A549 treated with Mapracorat at 1 μM for 4 hours (cell line): ENCODE measurements at places on chromosomes 5 and 9. TPM values are rescaled to one million over a fixed set of nuclear protein-coding genes. Genes with fewer than 3 reads are reported as not detected.

GDNF gene
- total RNA-seq: 0.05 to 0.07 TPM in 2 of 5 replicates, not detected in the others

IFNA2 gene
- total RNA-seq: not detected in 5 replicates

LIX1 gene
- total RNA-seq: not detected in 5 replicates

PHYHD1 gene
- total RNA-seq: 0.19 to 0.28 TPM (median 0.23 TPM) in 3 of 5 replicates, not detected in the others

PTGER4 gene
- 3.6 to 5.1 TPM (median 4.5 TPM) in 5 replicates for total RNA-seq

PTPA gene
- 118 to 131 TPM (median 129 TPM) in 5 replicates for total RNA-seq

SPINK13 gene
- 0.27 to 0.30 TPM (median 0.27 TPM) in 3 of 5 replicates, not detected in the others for total RNA-seq

RUFY1 gene
- 26.1 to 28.8 TPM (median 27.1 TPM) in 5 replicates for total RNA-seq

PRDM9 gene
- total RNA-seq: not detected in 5 replicates

PPP3R2 gene
- total RNA-seq: not detected in 5 replicates

FBP1 gene
- 0.13 TPM in 1 of 5 replicates, not detected in the others for total RNA-seq

CORO2A gene
- total RNA-seq: 1.0 to 1.6 TPM (median 1.3 TPM) in 5 replicates

TAF11L5 gene
- total RNA-seq: not detected in 5 replicates

CTXN3 gene
- not detected in 5 replicates for total RNA-seq

GABRA6 gene
- not detected in 5 replicates for total RNA-seq

DOK3 gene
- total RNA-seq: 2.8 to 6.3 TPM (median 4.0 TPM) in 5 replicates

SV2C gene
- 0.04 TPM in 1 of 5 replicates, not detected in the others for total RNA-seq

SLC46A2 gene
- not detected in 5 replicates for total RNA-seq

PCDHA8 gene
- total RNA-seq: 0.05 to 0.07 TPM (median 0.06 TPM) in 4 of 5 replicates, not detected in the other

COL23A1 gene
- total RNA-seq: not detected in 5 replicates

FOXI1 gene
- not detected in 5 replicates for total RNA-seq

SAXO1 gene
- not detected in 5 replicates for total RNA-seq

CBY3 gene
- total RNA-seq: not detected in 5 replicates

HEXB gene
- 107 to 120 TPM (median 112 TPM) in 5 replicates for total RNA-seq

C5orf58 gene
- total RNA-seq: not detected in 5 replicates

GABRA1 gene
- total RNA-seq: not detected in 5 replicates

TMEM171 gene
- total RNA-seq: 4.6 to 6.8 TPM (median 5.7 TPM) in 5 replicates

SLC27A6 gene
- total RNA-seq: 0.06 TPM in 1 of 5 replicates, not detected in the others

SPOCK1 gene
- total RNA-seq: 12.1 to 17.6 TPM (median 17.1 TPM) in 5 replicates

RABEPK gene
- 36.6 to 43.4 TPM (median 39.8 TPM) in 5 replicates for total RNA-seq

SLC45A2 gene
- total RNA-seq: 0.17 TPM in 1 of 5 replicates, not detected in the others

IFNK gene
- not detected in 5 replicates for total RNA-seq

FLT4 gene
- 3.3 to 4.9 TPM (median 4.1 TPM) in 5 replicates for total RNA-seq

CDH6 gene
- total RNA-seq: 0.04 to 0.09 TPM (median 0.06 TPM) in 5 replicates

S1PR3 gene
- 70.4 to 85.7 TPM (median 79.0 TPM) in 5 replicates for total RNA-seq

PCDHA9 gene
- 0.02 TPM in 1 of 5 replicates, not detected in the others for total RNA-seq

POLR3G gene
- 12.6 to 17.2 TPM (median 16.5 TPM) in 5 replicates for total RNA-seq

CD14 gene
- total RNA-seq: 3.4 to 4.7 TPM (median 4.3 TPM) in 5 replicates

IFNA16 gene
- not detected in 5 replicates for total RNA-seq

PIP5KL1 gene
- 1.0 to 3.5 TPM (median 1.6 TPM) in 5 replicates for total RNA-seq

AKNA gene
- 4.3 to 6.0 TPM (median 5.2 TPM) in 5 replicates for total RNA-seq

ORM1 gene
- not detected in 5 replicates for total RNA-seq

NUTM2F gene
- total RNA-seq: 0.06 to 0.07 TPM in 2 of 5 replicates, not detected in the others

LCN2 gene
- 2.7 to 5.2 TPM (median 4.3 TPM) in 5 replicates for total RNA-seq

ZNF366 gene
- total RNA-seq: not detected in 5 replicates

LCN10 gene
- total RNA-seq: not detected in 5 replicates

ANKRD34B gene
- 0.04 to 0.16 TPM (median 0.09 TPM) in 4 of 5 replicates, not detected in the other for total RNA-seq

TNFAIP8 gene
- 13.8 to 24.8 TPM (median 15.7 TPM) in 5 replicates for total RNA-seq

SLC34A3 gene
- 0.08 to 0.28 TPM (median 0.09 TPM) in 3 of 5 replicates, not detected in the others for total RNA-seq

CDX1 gene
- total RNA-seq: not detected in 5 replicates
